ENCODE measurements at places on chromosomes 11 and 22.

- peak; percentile 53 for DNase-seq
Observed at GRCh38 chr11:6402561-6402981, 12.3 kb downstream of the SMPD1 start.

DNA sequence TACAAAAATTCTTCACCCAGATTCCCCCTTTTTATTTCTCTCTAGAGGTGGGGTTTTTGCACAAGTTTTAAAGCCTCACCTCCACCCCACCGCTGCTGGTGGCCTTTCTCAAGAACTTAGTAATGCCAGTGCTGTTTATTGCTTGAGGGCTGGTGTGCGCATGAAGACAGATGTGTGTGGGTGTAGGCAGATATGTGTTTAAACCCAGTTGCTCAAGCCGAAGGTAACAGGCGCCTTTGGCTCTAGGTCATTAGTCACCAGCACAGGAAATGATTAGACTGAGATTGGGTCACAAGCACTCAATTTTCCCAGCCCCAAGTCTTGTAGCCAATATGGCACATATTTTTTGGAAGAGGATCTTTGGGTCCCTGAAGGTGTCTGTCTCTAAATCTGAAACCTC, 2.7 kb upstream of the CLMP start:
- DNase-seq: no peak

DNA sequence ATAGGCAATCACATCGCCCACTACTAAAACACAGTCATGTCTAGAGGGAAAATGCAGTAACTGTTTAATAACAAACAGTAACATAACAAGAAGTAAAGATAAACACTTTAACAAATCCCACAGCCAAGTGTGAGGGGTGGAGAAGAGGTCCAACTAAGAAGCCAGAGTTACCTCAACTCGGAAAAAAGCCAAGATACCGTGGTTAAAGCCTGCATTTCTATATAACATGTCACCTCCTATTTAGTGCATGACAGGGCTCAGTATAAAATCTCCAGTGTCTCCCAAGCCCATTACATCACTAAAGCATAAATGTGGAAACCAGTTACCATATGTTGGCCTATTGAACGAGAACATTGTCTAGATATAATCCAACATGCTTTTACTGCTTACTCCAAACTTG, 281.7 kb downstream of the LRRC4C start:
- no peak for DNase-seq

DNA sequence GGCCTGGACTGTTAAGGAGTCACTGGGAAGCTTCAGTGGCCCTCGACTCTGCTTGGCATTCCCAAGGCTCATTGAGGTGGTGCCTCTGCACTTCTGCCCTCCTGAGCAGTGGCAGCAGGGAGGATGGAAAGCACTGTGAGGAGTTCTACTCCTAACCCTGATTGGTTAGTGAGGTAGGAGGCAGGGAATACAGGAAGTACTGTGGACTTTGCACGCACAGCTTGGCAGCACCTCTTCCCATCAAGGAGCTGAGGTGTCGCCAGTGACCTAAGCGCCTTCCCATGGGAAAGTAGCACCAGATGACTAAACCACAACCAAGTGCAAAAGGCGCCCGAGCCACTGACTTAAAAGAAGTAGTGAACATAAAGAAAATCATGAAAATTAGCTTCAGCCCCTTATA, 152.5 kb upstream of the CADM1 start:
- no peak for DNase-seq
